GM12892 (cell line): ENCODE measurements at places on chromosomes 12 and 14.

DNA sequence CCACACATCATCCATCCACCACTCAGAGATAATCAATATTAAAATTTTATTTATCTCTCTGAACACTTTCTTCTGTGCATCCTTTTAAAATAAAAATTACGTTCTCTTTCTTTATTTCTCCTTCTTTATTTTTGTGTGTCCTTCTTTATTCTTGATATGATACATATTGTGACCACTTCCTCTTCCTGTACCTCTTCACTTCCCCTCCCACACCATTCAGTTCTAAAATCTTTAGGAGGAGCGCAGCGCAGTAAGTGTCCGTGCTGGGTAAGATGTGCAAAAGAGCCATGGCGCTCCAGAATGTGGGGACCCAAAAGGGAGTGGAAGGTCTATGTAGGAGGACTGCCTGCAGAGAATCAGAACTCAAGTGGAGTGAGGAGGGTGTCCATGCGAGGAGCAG lies 256.7 kb downstream of the ITPR2 start:
- no peak for DNase-seq

GRCh38 chr14:90757452-90757851 lies 58.8 kb downstream of the TTC7B start:
- DNase-seq = no peak

GRCh38 chr14:62691647-62692489 lies 353.4 kb downstream of the KCNH5 start:
- no peak for DNase-seq

GRCh38 chr12:6917491-6918231 lies 3.3 kb downstream of the ENO2 start:
- DNase-seq = no peak

GRCh38 chr14:51208982-51209381 lies 31.1 kb upstream of the TMX1 start:
- DNase-seq = no peak

GRCh38 chr14:73630009-73630780 lies 14.6 kb upstream of the DNAL1 start:
- no peak for DNase-seq
